ENCODE measurements at places on chromosomes 7 and 10.

DNA sequence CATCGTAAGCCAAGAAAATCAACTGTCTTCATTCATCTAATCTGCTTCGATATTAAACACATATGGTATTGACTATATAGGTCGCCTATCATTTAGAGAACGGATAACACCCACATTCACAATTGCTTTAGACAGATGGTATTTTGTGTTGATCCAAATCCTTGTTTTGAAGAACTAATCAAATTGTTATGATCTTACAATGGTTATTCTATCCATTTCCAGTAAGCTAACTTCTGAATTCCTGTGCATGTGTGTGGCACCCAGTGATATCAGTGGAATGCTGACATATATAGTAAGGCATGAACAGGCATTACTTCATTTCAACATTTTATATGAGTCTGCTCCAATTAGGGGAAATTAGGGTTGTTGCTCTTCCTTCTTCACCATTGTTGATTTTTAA, 98.8 kb downstream of the SEMA3E start:
- no peak for DNase-seq

DNA sequence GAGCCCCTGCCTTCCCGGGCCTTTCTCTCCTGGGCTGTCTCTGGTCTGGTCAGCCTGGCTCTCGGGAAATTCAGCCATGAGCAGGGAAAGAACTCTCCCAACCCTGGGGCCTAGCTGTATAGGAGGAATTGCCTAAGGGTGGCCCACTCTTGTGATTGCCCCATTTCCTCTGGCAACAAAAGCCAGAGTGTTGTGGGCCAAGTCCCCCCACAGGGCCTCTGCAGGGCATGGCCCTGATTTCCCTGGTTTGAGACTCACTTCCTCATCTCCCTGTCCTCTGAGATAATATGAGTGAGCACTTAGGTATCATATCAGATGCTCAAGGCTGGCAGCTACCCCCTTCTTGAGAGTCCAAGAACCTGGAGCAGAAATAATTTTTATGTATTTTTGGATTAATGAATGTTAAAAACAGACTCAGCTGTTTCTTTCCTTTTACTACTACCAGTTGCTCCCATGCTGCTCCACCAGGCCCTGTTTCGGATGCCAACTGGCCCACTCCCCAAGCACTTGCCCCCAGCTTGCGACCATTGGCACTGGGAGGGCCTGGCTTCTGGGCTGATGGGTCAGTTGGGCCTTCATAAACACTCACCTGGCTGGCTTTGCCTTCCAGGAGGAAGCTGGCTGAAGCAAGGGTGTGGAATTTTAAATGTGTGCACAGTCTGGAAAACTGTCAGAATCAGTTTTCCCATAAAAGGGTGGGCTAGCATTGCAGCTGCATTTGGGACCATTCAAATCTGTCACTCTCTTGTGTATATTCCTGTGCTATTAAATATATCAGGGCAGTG, 11.4 kb downstream of the IRF5 start:
- DNase-seq: no peak

DNA sequence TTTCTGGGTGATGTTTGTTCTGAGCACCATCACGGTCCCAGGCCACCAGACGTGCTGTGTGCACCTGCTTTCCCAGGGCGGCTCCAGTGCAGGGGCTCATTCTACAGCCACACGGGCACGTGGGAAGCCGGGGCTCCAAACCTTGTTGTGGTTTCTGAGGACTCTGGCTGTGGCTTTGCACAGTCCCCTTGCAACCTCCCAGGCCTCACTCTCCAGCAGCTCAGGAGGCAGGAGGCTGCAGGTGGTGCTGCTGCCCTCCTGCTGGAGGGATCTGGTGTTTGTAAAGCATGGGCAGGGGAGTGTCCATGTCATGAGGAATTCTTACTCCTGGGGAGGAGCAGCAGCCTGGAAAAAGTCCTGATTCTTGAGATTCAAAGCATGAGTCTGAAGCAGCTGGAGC, 54.3 kb downstream of the INSYN2A start:
- DNase-seq: no peak

DNA sequence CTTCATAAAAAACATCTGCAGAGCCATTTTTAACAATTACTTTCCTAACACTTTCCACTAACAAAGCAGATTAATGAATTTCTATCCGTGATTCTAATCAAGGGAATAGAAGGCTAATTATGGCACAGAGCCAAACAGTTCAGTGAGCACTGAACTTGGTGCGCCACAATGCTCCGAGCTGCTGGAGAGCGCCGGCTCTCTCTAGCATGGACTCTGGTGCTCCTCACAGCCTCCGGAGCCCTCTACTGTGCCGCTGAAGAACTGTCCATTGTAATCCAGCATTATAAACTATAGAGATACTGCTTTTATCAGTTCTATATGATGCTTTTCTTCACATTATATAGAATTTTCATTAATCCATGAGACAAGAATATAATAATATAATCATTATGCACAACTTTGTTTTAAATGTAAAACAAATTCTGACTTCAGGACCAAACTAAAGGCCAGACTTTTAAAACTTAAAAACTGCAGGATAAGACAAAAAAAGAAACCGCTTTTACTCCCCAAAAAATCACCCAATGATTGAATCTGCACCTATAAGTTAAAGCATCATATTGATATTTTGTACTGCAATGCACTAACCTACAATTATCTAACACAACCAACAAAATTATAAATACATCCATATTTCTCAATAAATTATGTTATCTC, 123.6 kb downstream of the RNF32 start:
- DNase-seq: no peak

GRCh38 chr10:75861582-75861981, 430.2 kb downstream of the LRMDA start:
- no peak for DNase-seq

- no peak for DNase-seq
These were observed 50.0 kb upstream of the FRMD4A start for GRCh38 chr10:14380746-14381145.

- DNase-seq: no peak
These were observed 29.6 kb downstream of the FZD1 start for GRCh38 chr7:91293840-91294239.

DNA sequence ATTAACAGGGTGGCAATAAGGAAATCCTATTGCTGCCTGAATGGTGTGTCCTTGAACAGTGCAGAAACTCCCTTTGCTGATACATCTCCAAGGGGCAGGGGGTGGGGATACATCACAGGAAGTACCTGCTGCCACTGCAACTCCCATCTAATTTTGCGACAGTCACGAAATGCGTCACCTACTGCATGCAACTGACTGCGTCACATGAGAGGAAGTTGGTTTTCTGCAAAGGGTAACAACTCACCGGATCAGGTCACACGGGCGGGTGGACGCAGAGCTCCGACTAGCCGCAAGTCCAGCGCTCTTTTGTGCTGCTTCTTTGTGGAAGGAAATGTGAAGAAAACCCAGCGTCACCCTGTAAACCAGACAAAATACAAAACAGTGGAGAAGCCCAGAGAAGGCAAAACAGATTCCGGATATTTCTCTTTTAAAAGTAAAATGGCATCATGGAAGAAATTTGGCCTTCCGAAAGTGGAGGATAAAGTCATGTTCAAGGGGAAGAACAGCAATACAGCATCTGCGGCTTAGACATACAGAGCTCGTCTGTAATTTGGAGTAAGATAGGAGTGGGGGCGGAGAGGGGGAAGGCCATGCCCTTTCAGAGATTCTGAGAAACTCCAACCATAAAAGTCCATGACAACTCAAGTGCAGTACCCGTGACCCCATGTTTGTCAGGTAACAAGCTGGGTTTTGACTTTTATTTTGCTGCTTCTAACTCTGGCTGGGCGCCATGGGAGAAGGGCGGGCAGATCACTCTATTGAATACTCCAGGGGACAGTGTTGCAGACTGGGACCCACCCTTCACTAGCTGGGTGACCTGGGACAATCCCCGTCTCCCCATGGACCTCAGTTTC, 32.3 kb upstream of the PLEKHS1 start:
- no peak for DNase-seq

DNA sequence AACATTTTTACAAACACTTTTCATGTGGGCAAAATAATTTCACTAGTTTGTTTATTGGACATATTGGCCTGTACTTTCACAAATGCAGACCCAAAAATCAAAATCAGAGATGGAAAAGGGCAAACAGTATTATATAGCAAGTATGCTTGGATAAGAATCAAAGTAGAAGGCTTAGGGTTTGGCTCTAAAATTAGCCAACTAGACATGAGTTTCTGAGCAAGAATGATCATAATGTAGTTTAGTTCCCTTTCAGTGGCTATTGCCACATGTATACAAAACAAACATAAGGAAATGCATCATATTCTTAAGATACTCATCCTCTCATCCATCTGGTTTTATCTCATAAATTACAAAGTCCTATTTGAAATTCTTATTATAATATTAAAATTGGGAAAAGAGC, 132.5 kb downstream of the IMMP2L start:
- no peak for DNase-seq

DNA sequence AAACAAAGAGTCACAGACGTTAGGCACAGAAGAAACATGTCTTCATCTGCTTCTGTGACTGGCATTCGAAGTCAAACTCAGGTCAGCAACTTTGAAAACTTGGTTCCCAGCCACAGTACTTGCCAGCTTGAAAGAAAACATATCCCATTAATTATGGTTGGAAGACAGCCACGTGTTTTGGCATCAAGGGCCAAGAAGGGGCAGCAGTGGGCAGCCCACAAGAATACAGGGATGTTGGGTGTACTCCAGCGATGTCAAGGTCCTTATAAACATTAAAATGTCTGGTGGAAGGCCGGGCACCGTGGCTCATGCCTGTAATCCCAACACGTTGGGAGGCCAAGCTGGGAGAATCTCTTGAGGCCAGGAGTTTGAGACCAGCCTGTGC, 29.5 kb downstream of the JCAD start:
- DNase-seq: no peak

DNA sequence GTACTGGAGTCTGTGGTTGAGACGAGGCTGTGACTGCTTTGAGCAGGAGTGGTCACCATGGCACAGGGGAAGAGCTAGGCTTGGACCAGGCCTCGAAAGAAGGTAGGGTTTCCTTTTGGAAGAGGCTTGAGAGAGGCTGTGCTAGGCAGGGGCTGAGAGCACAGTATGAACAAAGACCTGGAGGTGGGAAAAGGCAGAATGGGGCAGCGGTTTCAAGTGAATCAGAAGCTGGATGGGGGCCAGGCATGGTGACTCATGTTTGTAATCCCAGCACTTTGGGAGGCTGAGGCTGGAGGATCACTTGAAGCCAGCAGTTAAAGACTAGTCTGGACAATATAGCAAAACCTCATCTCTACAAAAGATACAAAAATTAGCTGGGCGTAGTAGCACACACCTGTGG, 65.9 kb downstream of the CLIP2 start:
- peak; percentile 32 for DNase-seq

- no peak for DNase-seq
These were observed 5.4 kb downstream of the CAV1 start for GRCh38 chr7:116530107-116530820.

DNA sequence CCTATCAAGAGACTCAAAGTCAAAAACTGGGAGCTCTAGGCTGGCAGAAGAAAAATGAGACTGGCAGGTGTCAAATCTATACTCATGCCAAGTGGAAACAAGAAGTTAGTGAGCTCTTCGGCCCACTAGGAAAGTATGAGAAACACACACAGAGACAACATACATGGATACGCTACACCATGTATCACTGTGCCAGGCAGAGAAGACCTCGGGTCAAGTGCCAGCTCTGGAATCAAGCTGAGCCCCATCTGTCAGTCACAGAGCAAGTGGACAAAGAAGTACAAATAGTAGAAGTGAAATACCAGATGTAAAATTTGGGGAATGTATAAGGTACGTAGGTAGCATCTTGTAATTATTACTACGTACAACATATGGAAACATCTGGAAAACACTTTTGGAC, 62.4 kb downstream of the FAM13C start:
- DNase-seq: no peak

GRCh38 chr10:13970957-13971353, 359.8 kb downstream of the FRMD4A start:
- no peak for DNase-seq

DNA sequence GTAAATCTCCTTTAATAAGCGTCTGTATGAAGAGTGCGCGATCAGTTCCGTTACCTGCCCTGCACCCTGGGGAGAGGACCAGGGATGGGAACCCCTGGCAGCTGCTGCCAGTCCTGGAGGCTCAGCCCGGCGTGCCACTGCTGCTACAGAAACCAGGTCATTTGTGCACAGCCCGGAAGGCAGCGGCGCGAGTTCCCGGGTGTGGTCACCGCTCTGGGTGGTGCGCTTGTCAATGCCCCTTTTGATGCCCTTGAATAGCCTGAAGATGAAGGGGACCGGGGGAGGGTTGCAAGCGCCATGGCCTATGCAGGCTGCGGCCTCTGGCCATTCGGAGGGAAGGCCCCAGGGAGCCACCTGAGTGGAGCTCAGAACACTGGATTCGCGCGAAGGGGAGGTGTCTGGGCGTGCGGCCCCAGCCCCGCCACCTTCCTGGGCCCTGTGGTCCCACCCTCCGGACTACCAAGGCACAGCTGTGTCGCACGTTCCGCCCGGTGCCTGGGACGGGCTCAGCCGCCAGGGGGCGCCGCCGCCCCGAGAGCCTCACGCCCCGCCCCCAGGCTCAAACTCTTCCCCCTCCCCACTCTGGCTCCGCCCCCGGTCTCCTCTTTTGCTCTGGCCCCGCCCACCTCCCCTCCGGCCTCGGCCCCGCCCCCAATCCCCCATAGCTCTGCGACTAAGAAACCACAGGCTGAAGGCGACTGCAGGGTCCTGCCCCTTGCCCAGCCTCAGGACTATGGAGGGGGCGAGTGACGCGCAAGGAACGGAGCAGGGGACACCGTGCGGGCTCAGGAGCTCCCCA, 16.5 kb downstream of the AP5Z1 start:
- DNase-seq: peak; percentile 82

DNA sequence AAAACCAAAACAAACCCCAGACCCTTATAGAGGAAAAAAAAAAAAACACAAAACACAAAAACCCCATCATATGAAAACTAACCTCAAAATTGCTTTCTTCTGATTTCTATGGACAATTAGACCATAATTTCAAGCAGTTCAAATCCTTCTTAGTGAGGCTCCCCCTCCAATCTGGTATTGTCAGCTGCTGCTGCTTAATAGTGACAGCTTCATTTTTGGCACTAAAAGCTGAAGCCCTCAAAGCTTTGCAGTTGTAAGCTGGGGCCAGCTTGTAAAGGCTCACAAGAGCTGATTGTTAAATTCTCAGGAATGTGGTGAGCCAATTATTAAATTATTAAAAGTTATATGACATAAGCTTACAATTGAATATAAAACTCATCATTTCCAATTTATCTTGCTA, 21.9 kb downstream of the ATXN7L1 start:
- DNase-seq: no peak

DNA sequence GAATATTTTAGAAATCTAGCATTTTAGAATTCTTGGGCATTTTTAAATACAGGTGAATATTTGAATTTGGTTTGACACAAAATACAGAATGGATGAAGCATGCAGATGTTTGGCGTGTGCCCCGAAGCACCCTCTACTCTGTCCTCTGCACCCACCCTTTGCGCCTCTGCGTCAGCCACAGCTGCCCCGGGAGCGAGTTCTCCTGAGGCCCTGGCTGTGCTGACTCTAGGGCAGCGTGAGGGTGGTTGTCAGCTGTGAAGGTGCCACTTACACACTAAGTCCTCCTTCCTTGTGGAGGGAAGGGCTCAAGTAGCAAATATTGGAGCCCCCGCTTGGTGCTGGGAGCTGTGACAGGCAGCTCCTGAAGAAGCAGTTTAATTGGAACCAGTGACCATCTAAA, 48.4 kb downstream of the DAGLB start:
- DNase-seq: no peak
